T-helper 17 cell (primary cell): ENCODE measurements at places on chromosomes 11 and 22. TPM values are rescaled to one million over a fixed set of nuclear protein-coding genes. Genes with fewer than 3 reads are reported as not detected.

CBLIF gene
- total RNA-seq = not detected

KRTAP5-9 gene
- not detected for total RNA-seq

IGSF22 gene
- 2.0 TPM for total RNA-seq

SCO2 gene
- 4.5 TPM for total RNA-seq

PDE3B gene
- total RNA-seq = 68.9 TPM

OR52I1 gene
- total RNA-seq = not detected

FGF3 gene
- total RNA-seq = not detected

KRTAP5-2 gene
- total RNA-seq = not detected

ANO5 gene
- not detected for total RNA-seq

SHANK2 gene
- total RNA-seq = 0.37 TPM

MUC15 gene
- not detected for total RNA-seq

USH1C gene
- total RNA-seq = not detected

ZNF215 gene
- total RNA-seq = not detected

DNA sequence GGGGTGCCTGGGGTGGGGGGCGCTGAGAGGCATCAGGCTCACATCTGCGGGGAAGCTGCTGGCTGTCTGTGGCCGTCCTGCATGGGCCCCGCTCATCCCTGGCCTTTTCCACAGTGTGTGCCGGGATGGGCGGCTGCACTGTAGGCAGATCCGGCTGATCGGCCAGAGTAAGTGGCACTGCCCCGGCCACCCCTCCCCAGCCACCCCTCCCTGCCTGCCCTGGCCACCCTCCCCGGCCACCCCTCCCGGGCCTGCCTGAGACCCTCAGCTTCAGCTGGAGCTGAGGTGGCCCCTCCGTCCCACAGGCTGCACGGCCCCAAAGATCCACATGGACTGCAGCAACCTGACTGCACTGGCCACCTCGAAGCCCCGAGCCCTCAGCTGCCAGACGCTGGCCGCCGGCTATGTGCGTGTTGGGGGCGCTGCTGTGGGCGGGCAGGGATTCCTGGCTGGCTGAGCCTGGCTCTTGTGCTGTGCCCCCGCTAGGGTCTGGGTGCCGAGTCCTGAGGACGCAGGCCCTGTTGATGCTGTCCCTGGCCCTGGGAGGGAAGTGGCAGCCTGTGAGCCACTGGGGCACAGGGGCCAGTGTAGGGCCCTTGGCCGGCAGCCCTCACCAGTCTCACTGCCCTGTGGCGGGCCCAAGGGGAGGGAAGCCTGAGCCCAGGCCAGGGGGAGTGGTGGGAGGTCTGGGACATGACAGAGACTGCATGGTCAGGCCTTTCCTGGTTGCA, 10.9 kb downstream of the MUC2 start:
- peak; percentile 2 for DNase-seq

DNA sequence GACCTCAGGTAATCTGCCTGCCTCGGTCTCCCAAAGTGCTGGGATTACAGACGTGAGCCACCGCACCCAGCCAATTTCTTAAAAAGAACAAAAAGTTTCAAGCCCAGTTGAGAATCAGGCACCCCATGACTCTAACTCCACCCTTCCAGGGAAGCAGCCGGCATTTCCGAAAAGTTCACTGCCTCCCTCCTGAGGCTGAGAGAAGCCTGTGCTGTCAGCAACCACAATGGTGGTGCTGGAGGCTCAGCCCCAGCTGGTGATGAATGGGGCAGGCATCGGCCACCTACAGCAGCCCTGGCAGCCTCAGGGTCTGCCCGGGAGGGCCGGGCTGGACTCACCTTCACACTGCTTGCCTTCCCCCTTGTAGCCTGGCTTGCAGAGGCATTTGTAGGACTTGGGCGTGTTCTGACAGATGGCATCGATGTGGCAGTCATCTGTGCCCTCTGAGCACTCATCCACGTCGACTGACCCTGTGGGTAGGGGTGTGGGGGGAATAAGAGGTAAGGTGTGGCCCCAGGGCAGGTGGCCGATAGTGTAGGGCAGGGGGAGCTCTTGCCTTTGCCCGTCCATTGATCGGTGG, 4.3 kb downstream of the SCUBE1 start:
- no peak for DNase-seq

DNA sequence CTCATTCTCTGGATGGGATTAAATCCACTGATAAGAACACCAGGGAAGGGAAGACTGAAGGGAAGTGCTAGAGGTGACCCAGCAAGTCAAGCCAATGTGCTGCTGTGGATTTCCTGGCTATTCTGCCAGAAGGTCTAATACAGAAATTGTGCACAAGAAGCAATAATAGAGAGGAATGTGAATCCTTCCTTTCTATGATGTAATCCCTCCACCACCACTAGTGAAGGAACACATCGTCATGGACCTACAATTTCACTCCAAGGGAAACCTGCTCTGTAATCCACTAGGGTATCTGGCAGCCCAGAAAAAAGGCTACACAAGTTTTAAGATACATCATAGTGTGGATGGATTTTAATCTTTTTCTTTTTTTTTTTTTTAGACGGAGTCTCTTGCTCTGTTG, 17.4 kb downstream of the LARGE2 start:
- DNase-seq = no peak

GRCh38 chr22:22684580-22685561, 40.5 kb downstream of the GGTLC2 start:
- DNase-seq = no peak

GRCh38 chr11:68775951-68776388, 24.6 kb upstream of the TESMIN start:
- no peak for DNase-seq

DNA sequence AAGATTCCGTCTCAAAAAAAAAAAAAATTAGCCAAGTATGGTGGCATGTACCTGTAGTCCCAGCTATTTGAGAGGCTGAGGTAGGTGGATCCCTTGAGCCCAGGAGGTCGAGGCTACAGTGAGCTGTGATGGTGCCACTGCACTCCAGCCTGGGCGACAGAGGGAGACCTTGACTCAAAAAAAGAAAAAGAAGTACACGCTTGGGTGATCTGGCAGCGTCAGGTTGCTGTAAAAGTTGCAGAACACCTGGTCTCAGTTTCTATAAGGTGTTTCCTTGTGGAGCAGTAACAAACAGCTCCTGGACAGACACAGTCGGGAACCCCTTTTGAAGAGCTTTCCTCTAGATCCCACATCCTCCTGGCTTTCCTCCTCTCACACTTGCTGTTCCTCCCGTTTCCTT, 45.8 kb downstream of the SCGB1A1 start:
- DNase-seq = no peak

DNA sequence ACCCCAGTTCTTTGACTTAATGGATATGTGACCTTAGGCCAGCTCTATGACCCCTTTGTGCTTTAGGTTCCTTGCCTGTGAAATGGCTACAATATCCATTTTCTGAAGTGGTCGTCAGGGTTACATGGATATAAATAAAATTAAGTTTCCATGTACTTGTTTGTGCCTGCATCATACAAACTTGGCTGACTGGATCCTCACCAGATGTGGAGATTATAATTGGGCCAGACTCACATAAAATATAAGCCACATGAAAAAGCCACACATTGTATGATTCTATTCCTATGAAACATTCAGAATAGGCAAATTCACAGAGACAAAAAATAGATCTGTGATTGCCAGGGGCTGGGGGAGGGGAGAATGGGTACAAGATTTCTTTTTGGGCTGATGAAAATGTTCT, 100.9 kb upstream of the USP47 start:
- no peak for DNase-seq

DNA sequence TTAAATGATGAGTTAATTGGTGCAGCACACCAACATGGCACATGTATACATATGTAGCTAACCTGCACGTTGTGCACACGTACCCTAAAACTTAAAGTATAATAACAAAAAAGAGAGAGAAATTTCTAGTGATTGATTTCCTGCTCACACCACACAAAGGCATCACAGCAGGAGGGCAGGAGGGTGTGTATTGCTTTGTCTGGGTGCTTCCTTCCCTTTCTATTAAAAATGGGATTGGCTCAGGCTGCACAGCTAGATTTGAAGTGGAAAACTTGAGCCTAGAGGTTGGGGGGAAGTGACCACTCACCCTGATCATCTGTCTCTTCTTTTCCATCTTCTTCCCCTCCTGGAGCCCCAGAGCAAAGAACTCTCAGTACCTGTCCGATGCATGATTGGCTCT, 944 bp upstream of the SCGB1D2 start:
- no peak for DNase-seq

DNA sequence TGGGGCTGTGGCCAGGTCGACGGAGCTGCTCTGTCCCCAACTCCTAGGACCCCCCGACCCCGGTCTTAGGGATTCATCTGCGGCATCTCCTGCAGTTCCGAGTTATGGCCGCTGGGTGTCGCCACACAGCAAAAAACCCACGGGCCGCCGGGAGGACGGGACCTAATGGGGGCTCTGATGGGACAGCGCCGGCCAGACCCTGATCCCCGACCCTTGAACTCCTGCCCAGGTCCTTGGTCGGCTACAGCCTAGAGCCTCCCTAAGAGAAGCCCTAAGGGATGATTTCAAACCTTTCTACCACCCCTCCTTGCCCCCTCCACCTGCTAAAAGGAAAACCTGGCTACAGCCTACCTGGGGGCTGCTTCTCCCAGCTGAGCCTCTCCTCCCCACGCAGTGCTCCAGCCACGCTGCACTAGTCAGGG, 30.8 kb upstream of the LRRC10B start:
- peak; percentile 38 for DNase-seq

DNA sequence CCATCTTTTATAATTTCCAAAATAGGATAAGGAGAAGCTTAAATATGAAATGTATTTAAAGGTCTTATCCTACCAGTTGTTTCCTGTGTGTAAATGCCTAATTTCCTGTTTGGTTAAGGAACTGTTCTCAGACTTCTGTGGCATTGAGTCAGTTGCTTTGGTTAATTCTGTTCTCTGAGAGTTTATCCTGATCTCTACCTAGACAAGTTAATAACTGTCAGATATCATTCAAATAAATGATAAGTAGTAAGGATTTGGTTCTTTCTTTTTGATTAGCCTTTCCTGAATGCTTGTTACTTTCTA, 39.5 kb downstream of the CTNND1 start:
- DNase-seq = no peak

- DNase-seq = peak; percentile 91
Measured at GRCh38 chr22:49962012-49962750, 1.6 kb downstream of the PIM3 start.

DNA sequence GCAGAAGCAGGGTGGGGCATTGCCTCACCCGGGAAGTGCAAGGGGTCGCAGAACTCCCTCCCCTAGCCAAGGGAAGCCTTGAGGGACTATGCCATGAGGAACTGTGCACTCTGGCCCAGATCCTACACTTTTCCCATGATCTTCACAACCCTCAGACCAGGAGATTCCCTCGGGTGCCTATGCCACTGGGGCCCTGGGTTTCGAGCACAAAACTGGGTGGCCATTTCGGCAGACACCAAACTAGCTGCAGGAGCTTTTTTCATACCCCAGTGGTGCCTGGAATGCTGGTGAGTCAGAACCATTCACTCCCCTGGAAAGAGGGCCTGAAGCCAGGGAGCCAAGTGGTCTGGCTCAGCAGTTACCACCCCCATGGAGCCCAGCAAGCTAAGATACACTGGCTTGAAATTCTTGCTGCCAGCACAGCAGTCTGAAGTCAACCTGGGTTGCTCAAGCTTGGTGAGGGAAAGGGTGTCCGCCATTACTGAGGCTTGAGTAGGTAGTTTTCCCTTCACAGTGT, 573.7 kb upstream of the ANO3 start:
- no peak for DNase-seq

DNA sequence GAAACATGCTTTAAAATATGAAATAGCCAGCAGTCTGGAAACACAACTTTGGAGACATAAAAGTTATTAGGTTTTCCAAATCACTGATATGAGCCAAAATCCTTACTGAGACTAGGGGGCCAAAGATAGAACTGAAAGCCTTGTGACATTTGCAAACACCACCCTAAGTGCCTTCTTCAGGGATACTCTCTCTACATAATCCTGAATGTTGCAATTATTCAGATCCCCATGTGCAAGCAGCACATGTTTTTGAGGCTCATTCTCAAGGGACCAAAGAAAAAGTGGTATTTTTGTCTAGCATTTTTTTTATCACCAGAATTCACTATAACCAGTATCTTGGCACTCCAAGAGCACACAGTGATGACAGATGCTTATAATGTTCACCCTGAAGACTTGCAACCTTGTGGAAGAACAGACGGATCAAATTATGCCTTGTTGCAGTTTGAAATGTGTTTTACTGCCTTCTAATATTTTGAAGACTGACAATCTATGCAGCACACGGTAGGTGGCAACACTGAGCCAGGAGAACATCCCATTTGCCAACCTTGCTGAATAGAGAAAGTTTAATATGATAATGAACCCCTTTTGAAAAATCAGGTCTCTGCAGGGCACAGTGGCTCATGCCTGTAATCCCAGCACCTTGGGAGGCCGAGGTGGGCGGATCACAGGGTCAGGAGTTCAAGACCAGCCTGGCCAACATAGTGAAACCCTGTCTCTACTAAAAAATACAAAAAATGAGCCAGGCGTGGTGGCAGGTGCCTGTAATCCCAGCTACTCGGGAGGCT, 78.5 kb downstream of the PLEKHA7 start:
- DNase-seq = no peak

DNA sequence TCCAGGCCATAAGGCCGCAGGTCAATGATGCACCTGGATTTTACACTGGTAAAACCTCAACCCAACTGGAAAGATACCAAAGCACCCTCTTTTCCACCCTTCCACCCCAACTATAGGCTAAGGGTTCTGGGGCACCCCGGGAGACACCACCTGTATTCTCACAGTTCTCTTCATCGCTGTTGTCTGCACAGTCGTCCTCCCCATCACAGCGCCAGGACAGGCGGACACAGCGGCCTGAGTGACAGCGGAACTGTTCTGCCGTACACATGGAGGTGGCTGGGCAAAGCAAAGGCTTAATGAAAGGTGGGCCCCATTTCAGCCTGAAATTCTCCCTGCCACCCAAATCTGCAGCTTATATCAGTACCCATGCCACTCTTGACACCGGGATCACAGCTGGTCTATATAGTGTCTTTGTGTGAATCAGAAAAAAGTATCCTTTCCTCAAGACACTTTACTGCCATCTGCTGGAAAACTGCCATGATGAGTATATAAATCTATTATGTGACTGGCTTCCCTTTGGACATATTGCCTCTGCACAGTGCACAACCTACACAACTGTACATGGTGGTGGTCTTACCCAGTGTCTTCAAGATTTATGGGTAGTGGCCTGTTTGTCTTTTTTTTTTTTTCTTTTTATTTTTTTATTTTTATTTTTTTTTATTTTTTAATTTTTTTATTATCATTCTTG, 21.5 kb downstream of the LRP4 start:
- DNase-seq = no peak

- no peak for DNase-seq
Measured at GRCh38 chr11:37946155-37946766, 1348.2 kb upstream of the RAG2 start.

GRCh38 chr11:119739975-119740374, 11.0 kb upstream of the NECTIN1 start:
- no peak for DNase-seq

DNA sequence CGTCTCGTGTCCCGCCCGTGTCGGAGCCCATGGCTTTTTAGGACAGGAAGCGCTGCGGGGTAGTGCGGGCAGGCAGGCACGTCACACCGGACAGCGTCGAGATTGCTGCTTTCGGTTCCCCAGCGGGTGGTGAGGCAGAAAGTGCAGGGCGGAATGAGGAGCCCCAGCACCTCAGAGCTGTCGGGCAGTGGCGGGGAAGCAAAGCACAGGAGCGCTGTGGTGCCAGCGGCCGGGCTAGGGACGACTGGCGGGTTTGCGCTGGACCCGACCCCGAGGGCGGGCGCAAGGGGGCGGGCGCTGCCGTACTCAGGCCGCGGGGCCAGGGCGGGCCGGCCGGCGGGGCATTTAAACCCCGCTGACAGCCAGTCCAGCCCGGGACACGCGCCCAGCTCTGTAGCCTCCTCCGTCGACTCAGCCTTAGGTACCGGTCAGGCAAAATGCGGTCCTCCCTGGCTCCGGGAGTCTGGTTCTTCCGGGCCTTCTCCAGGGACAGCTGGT, at the start of gene SLC37A2:
Gene SLC37A2 (plus strand): TSS at position 375 of the 498 bp plus-strand sequence. CDS start 63 bp downstream, at position 438.
- DNase-seq = no peak
